CD4-positive, alpha-beta T cell treated with Interleukin-15 for 4 hours (primary cell): ENCODE measurements at places on chromosomes 7 and 10.

- no peak for DNase-seq
Measured at GRCh38 chr7:116305485-116306408, 95.4 kb downstream of the TES start.

- DNase-seq: no peak
Measured at GRCh38 chr7:80879849-80880248, 39.0 kb downstream of the SEMA3C start.

GRCh38 chr7:74018246-74018895 lies 9.6 kb upstream of the ELN start:
- DNase-seq: no peak

GRCh38 chr10:76428551-76429367 lies 997.3 kb downstream of the LRMDA start:
- DNase-seq: no peak

GRCh38 chr7:137715121-137715520 lies 131.7 kb downstream of the DGKI start:
- DNase-seq: no peak

- DNase-seq: no peak
Measured at GRCh38 chr10:35372329-35372728, 36.0 kb downstream of the CCNY start.

DNA sequence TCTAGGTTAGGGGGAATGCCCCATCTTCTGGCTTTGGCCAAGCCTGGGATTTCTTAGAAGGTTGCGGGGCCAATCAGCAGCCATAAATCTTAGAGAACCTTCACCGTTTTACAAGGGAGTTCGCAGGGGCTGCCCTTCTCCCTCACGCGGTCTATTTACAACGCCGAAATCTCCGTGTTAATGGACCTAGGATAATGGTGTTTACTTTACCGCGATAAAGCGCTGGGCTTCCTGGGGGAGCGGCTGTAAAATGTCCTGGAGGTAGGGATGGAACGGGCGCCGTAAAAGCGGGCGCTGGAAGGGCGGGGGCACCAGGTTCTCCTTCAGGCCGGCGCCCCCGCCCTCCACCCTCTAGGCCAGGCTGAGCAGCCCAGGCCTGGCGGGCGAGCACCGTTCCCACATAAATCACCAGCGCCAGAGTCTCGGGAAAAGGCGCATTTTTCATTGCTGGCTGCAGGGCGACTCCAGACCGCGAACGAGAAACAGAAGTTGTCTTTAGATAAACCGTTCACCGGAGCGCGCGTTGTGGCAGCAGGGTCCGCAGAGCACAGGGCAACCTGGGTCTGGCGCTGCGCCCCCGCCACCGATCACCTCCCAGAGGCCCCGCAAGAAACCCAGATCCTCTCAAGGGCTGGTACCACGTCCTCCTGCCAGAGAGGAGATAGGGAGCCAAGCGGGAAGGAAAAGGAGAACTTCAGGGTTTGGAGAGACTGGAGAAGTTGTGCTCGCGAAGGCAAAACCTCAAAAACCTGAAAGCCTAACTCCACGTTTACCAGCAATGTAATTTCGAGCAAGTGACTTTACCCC lies 12.5 kb upstream of the NKX2-3 start:
- DNase-seq: no peak

GRCh38 chr7:91047636-91048035 lies 216.6 kb upstream of the FZD1 start:
- DNase-seq: no peak

GRCh38 chr7:92403760-92404074 lies 43.6 kb upstream of the GATAD1 start:
- DNase-seq: no peak

GRCh38 chr7:51376420-51377092 lies 59.9 kb upstream of the COBL start:
- no peak for DNase-seq

- DNase-seq: no peak
Measured at GRCh38 chr7:133070562-133070961, 11.3 kb downstream of the CHCHD3 start.

DNA sequence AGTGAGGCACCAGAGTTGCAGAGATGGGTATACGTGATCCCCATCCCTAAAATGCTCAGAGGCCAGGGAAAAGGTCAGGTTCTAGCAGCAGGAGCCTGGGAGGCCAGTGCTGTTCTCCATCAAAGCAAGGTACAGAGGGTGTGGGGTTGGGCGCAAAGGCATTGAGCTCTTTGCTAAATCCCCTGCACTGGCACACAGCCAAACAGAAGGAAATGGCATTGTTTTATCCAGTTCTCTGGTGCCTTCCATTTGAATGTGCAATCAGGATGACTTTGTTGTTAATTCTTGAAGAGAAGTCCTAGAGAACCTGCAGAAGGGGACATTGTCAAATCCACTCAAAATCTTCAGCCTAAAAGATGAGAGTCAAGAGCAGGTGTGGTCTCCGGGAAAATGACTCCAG lies 111.3 kb upstream of the CHST15 start:
- no peak for DNase-seq

GRCh38 chr7:36654436-36654835 lies 69.9 kb downstream of the AOAH start:
- DNase-seq: no peak

DNA sequence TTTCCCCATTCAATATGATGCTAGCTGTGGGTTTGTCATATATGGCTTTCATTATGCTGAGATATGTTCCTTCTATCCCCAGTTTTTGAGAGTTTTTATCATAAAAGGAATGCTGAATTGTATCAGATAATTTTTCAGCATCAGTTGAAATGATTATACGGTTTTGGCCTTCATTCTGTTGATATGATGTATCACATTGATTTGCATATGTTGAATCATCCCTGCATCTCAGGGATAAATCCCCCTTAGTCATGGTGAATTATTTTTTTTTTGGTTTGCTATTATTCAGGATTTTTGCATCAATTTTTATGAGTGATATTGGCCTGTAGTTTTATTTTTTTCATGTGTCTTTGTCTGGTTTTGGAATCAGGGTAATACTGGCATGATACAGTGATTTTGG lies 1152.3 kb upstream of the C7orf33 start:
- DNase-seq: no peak

- no peak for DNase-seq
Measured at GRCh38 chr7:75650062-75650461, 88.7 kb downstream of the HIP1 start.

GRCh38 chr7:78011642-78012041 lies 213.1 kb downstream of the PHTF2 start:
- no peak for DNase-seq

- DNase-seq: no peak
Measured at GRCh38 chr7:25781704-25782103, 370.3 kb upstream of the NFE2L3 start.

- no peak for DNase-seq
Measured at GRCh38 chr7:95398155-95398940, 2.2 kb upstream of the PON3 start.

DNA sequence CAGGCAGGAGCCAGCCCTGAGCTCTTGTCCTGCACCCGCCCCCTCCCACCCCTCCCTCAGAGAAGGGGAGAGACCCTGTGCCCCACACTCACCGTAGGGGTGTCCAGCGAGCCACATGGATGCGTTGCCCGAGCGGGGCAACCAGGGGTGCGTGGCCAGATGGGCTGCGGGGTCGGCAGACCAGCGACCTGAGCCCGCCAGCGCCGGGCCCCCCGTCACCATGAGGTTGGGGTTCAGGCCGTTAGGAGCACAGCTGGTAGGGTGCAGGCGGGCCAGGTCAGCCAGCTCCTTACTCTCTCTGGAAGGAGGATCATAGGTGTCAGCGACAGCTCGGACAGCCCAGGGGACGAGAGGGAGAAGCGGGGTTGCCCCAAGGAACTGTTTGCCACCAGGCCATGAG lies 46.4 kb downstream of the TNRC18 start:
- DNase-seq: no peak

DNA sequence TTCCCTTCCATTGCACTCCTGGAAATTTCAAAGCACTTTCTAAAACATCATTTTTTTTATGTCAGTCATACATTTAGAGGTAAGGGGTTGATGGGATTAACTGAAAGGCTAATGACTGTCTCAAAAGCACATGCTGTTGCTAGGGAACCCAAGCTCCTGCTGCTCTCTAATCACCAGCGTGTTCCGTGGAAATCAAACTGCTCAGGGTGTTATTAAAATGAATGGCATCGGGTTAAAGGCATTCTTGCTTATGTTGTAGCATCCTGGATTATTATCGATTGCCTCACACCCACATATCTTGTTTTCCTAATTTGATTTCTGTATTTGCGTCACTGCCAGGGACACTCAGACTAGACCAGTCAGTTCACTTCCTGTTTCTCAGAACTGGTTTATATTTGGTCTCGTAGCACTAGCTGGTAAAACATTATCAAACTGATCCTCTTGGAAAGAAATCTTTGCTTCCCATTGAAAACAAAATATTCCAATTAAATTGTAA lies 216.5 kb upstream of the MKLN1 start:
- peak; percentile 37 for DNase-seq

GRCh38 chr7:44750921-44751571 lies 2.4 kb downstream of the ZMIZ2 start:
- DNase-seq: peak; percentile 69

DNA sequence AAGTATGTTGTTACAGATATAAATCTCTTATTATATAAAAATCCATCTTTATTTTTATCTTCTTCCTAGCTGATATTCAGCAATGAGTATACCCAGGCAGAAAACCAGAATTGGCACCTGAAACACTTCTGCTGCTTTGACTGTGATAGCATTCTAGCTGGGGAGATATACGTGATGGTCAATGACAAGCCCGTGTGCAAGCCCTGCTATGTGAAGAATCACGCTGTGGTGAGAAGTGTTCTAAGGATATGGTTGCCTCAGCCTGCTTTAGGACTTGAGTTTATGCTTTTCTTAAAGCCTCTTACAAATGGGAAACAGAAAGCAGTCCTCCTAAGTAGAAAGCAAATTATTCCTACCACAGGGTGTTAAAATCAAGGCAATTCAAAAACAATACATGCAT lies 41.9 kb downstream of the TES start:
- DNase-seq: no peak

GRCh38 chr10:119335671-119336353 lies 128.4 kb downstream of the GRK5 start:
- DNase-seq: no peak

DNA sequence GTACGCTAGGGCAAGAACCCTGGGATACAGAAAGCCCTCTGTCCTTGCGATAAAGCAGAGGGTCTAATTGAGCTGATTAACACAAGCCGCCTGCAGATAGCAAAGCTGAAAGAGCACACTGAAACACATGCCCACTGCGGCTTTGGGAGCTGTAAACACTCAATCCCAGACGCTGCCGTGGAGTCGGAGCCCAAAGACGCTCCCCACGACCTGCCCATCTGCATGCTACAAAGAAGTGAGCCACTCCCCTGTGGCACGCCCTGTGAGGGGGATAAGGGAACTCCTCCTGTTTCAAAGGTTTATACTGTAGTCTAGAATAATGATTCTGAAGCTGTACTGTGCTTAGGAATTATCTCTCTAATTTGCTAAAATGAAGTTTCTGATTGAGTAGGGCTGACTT lies 985.6 kb upstream of the GHITM start:
- no peak for DNase-seq

DNA sequence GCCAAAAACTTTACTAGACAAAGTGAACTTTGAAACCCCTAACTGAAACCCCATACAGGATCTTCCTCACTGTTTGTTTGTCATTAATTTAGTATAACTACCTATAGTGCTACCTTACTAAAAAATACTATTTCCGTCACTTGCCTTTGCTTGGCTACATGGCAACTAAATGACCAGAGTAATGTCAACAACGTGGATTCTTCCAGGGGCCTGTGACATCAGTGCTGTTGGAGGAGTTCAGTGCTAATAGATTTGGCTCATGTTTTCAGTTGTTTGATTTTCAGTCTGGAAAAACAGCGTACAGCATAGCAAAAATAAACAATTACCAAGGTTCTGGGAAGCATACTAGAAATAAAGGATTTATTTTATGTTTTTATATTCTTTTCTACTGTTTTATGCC lies 3.0 kb upstream of the ASB15 start:
- no peak for DNase-seq

GRCh38 chr7:1853431-1853985 lies 183.4 kb downstream of the ELFN1 start:
- no peak for DNase-seq

DNA sequence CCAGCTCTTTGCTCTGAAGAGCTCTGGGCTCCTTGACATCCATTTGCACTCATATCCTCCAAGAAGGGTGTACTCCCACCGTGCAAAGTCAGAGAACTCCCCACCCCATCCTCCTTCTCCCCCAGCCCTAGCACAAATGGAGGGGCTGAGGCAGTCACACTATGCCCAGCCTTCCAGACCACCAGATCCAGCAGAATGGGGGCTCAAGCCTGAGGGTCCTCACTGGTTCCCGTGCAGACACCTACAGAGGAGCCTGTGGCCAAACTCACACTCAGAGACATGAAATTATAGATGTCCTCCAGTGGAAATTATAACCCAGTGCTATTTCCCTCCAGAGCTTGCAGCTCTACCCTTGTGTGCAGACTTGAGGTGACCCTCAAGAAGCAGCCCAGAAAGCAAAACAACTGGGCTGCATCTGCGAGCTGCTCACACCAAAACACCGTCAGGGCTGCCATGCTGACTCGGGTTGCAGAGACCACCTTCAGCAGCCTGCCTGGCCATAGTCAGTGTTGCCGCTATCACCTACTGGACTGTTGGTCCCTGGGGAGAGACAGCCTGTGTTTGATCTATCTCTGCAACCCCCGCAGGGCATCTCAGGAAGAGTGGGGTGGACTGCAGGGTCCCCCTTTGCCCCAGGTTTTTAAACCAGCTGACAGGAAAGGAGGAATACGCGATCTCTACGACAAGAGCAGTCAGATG lies 7.4 kb downstream of the ZNF488 start:
- no peak for DNase-seq

GRCh38 chr7:76069238-76069638 lies 21.3 kb downstream of the MDH2 start:
- DNase-seq: no peak

GRCh38 chr10:132494866-132495630 lies 42.5 kb upstream of the INPP5A start:
- DNase-seq: no peak

GRCh38 chr7:16550671-16551070 lies 24.0 kb downstream of the LRRC72 start:
- no peak for DNase-seq

- DNase-seq: no peak
Measured at GRCh38 chr10:10792681-10793080, 225.0 kb upstream of the CELF2 start.

DNA sequence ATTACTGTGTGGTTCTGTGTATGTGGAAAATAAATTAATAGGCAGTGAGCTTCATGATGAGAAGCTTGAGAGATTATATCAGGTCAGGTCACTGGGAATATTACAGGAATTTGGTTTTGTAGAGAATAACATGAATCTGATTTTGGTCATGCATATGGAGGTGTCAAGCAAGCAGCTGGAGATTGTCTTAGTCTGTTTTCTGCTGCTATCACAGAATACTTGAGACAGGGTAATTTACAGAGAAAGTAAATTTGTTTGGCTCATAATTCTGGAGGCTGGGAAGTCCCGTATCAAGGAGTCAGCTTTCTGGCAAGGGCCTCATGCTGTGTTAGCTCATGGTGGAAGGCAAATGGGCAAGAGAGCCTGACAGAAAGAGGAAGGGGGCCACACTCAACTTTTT lies 120.7 kb upstream of the FAM3C start:
- no peak for DNase-seq

- no peak for DNase-seq
Measured at GRCh38 chr10:117391436-117392205, 16.4 kb upstream of the PDZD8 start.
